ENCODE measurements at places on chromosomes 4 and X.

DNA sequence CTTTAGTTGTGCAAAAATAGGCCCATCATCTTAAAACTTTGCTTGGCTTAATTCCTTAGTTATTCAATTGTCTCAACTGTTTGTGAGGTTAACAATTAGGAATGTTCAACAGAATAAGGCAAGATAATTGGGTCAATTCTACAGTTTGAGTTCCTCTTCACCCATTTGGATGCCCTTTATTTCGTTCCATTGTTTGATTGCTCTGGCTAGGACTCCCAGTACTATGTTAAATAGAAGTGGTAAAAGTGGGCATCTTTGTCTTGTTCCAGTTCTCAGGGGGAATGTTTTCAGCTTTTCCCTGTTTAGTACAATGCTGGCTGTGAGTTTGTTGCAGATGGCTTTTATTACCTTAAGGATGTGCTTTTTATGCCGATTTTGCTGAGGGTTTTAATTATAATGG, 761.5 kb upstream of the GRIA3 start:
- DNase-seq: no peak

- DNase-seq: no peak
These were observed 324.4 kb downstream of the CAMK2D start for GRCh38 chr4:113437129-113437528.

DNA sequence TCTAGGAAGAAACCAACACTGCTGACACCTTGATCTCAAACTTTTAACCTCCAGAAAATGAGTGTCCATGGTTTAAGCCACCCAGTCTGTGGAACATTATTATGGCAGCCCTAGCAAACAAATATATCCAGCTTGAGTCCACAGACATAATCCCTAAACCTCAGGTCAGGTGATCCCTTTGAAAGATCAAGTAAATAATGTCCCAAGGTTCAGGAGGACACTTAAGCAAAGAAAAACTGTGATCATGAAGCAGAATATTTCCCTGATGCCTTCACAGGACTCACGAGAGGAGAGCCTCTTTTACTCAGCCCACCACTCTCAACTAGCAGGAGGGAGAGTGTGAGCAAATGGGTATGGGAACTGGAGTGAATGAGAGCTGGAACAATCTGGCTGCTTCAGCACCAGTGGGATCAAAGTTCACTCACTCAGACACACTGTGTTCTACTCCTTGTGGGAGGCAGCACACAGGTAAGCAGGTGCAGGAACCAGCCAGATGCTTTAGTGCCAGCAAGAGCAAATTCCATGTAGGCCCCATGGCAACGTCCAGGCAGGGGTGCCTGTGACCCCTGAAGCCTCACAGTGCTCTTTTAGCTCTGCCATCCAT, 608.4 kb downstream of the RAB28 start:
- DNase-seq: no peak

DNA sequence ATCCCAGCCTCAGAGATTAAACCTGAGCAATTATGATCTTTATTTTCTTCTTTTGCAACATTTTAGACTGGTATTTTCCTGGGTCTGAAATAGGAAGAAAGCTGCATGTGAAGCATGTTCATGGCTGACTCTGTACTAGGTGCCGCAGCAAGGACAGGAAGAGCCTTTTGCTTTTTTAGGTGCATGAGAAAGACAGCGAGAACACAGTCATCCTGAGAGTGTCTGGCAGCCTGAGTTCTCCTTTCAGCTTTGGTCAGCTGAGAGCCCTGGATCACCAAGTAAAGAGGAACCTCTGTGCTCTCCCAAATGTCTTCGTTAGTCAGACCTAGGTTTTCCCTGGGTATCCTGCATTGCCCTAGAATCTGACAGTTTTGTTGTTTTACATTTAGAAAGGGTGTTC, 29.8 kb downstream of the FAM149A start:
- no peak for DNase-seq

DNA sequence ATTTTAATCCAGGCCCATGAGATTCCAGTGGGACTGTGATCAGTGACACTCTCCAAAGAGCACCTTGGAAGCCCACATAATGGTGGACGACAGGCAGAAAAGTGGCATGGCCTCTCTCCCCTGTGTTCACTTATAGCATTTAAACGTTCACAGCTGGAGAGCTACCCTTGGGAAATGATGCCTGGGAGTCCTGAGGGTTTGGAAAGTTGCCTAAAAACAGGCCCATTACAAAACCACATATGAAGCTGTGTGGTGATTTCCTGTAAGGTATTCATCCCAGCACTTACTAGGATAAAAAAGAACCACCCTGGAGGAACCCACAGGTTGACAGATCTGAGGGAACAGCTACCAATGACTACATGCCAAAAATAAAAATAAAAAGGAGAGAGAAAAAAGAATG, 193.2 kb downstream of the RASL11B start:
- no peak for DNase-seq

- DNase-seq: no peak
These were observed 13.2 kb upstream of the PCDH18 start for GRCh38 chr4:137545461-137545861.

DNA sequence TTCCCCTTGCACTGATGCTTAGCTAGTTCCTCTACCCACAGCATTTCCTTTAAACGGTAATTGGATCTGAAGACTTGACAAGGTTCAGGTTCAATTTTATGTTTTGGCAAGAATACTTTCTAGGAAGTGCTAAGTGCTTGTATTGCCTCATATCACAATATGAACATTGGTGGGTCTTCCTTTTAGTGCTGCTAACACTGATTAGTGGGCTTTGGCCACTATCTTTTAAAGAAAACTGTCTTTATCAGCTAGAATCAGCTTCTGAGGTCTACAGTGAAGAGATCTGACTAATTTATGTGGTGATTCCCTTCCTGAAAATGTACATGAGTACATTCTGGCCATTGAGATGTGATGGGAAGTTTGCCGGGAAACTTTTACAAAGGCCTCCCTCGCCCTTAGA, 316.7 kb upstream of the KLF3 start:
- DNase-seq: no peak

DNA sequence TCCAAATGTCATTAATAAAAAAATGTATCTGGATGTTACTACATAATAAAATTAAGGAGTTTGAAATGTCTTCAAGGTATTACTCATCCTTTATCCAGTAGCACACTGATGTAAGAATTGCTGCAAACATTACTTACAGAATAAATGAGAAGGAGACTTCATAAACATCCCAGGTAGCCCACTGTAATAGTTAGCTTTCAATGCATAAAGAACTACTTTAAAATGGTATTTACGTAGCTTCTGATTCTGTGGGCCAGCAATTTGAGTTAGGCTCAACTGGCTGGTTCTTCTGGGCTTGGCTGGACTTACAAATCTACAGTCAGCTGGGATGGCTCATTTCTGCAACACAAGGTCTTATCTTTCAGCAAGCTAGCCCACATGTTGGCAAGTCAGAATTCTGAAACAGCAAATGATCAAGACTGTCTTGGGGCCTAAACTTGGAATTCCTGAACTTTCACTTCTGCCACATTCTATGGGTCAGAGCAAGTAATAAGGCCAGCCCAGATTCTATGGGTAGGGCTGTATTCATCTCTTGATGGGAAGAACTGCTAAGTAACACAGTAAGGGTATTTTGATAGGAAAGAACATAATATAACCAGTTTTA, 522.5 kb downstream of the IQCM start:
- no peak for DNase-seq

GRCh38 chr4:151403656-151404055, 5.3 kb upstream of the FHIP1A start:
- DNase-seq: no peak

GRCh38 chr4:62210486-62210885, 1010.4 kb downstream of the ADGRL3 start:
- no peak for DNase-seq

GRCh38 chrX:14697451-14697850, 168.1 kb downstream of the GLRA2 start:
- DNase-seq: no peak

- DNase-seq: no peak
These were observed 462.3 kb downstream of the DMD start for GRCh38 chrX:32749070-32749469.

All from NCI-H187 (cell line).